Osteoblast (primary cell): ENCODE measurements at places on chromosomes 7 and 10. TPM values are rescaled to one million over a fixed set of nuclear protein-coding genes. Genes with fewer than 3 reads are reported as not detected.

DNA sequence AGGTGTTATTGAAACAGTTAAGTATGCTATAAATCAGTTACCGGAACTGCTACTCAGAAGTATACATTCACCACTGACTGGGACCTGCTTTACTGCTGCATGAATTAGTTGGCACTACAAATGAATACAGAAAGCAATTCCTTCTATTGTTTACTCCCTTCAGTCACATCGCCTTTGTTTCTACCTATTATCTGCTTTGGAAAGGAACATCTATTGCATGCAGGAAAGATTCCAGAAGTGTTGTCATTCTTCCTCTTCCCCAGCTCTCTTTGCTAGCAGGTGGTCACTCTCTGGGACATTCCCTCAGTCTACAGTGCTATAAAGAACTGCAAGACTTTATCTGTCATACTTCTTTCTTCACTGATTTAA is 131.3 kb downstream of the ANK3 start:
- DNase-seq: no peak

OR6B1 gene
- total RNA-seq: not detected in 2 replicates

- no peak for DNase-seq
These were observed 164.2 kb upstream of the PITRM1 start for GRCh38 chr10:3336673-3337293.

DNA sequence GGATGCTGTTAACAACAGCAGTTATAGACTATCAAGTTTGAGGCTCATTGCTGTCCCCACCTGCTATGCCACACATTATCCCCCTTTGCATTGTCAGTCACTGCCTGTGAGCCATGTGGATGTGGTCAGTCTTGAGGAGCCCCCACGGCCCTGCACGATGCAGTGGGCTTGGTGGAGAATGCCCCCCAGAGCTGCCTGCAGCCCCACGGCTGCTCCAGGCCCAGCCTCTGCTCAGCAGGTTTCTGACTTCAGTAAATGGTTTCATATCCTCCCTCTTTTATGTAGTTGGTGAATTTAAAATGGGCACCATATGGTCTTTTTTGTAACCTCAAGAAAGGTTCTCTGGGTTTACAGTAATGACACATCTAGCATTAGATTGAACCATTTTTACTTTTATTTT is 164.1 kb downstream of the EBF3 start:
- DNase-seq: peak; percentile 30

DNA sequence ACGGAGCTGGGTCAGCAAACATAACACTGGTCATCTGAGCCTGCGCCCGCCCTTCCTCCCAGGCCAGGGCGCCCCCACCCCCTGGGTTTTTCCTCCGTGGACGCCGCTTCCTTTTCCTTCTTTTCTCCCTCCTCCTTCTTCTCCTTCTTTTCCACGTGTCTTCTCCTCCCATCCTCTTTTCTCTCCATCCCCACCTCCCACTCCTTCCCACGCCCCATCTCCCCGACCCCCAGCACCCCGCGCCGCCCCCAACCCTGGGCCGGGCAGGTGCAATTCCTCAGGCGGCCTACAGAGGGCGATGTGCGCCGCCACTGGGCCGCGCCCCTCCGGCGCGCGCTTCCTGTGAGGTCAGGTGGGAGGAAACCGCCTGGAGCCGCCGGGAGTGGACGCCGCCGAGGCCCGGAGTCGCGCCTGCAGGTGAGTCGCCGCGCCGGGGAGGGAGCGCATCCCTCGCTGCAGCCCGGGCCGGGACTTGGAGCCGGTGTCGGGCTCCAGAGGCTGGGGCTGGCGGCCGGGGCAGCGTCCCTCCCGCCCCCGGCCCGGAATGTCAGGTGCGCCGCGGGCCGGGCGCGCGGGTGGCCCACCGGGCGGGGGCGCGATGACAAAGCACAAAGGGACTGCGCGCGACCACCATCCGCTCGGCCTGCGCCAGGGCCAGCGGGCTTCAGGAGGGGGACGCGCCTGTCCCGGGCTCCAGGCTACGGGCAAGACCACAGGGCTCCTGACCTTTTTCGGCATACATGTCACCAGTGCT is at the start of gene FAM241B:
FAM241B (plus strand) TSS at position 351 of the 754 bp plus-strand sequence. CDS start 1,497 bp downstream, outside the sequence.
- peak; percentile 98 for DNase-seq

DNA sequence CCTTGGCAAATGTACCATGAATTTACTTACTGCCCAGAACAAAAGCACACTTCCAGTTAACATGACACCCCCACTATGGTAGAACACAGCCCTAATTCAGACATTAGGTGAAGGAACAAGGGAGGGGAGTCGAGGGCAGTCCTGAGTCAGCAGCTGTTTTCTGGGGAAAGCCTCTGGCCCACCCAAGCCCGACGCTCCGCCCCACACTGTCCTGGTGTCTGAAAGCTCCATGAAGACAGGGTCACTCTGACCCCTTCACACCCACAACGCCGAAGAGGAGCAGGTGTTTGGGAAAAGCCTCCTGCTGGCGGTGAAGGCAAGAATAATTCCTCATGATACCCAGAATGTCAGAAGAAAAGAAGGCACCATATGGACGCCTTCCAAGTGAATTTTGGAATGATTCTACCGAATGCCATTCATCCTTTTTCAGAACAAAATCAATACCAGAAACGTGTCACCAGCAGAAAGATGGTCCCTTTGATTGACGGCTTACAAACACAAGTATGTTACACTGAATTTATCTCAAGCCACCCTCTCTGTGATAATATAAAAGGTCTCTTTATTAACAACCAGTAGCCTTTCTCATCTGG is 172.1 kb downstream of the DIP2C start:
- no peak for DNase-seq

GRCh38 chr7:33981671-33982424 is 76.5 kb downstream of the BMPER start:
- DNase-seq: no peak

- peak; percentile 52 for DNase-seq
These were observed 344.6 kb downstream of the TYW1 start for GRCh38 chr7:67341153-67341768.

GRCh38 chr7:132386201-132386681 is 190.0 kb downstream of the PLXNA4 start:
- peak; percentile 76 for DNase-seq

AKR1C3 gene
- 207 and 238 TPM in 2 replicates for total RNA-seq
